Activated CD8-positive, alpha-beta T cell treated with anti-CD3 and anti-CD28 coated beads, Interleukin-2, amount 10 ng/mL, durations not matched to agents 7 days and 5 days (primary cell): ENCODE measurements at places on chromosomes 5 and 9. TPM values are rescaled to one million over a fixed set of nuclear protein-coding genes. Genes with fewer than 3 reads are reported as not detected.

DNA sequence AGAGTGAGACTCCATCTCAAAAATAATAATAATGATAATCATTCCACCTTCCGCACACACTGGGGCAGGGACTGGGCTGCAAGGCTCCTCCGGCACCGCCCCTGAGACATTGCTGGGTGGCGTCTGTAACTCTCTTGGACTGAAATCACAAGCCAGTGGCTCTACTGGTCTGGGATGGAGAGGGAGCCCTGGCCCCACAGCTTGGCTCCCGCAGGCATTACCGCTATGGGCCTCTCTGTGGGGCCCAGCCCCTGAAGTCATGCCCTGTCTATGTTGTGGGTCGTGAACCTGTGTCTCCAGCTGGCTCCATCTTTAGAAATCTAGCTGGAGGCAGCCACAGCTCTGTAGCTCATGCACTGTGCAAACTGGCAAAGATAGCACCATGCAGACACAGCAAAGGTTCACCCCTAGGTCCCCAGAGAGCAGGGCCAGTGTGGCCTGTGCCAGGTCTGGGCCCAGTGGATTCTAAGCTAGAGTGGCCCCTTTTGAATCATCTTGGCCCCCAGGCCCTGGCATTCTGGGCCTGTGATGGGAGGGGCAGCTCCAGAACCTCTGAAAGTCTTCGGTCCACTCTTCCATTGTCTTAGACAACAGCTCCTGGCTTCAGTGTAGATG is 36.1 kb upstream of the COL5A1 start:
- peak; percentile 15 for DNase-seq

GRCh38 chr9:5553211-5553610 is 42.9 kb downstream of the PDCD1LG2 start:
- DNase-seq: no peak

GRCh38 chr5:176888016-176888864 is 10.9 kb downstream of the HK3 start:
- no peak for DNase-seq

Gene PPP1R26
- not detected for total RNA-seq

DNA sequence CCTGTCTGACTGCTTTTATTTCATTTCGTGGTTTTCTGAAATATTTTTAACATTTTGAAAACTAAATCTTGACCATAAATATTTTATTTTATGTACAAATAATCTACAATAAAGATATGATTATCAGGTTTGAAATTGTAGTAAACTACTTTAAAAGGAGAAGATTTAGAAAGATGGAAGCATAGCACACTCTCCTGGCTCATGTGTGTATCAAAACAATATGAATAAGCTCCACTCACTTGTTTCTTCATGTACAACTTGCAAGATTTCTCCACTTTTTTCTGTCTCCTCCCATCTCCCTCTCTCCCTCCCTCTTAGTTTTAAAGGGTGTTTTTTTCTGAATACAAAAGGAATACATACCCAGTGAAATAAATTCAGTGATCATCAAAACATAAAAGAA is 15.4 kb upstream of the VPS13A start:
- no peak for DNase-seq

Gene FOXD4L5
- 0.16 TPM for total RNA-seq

DNA sequence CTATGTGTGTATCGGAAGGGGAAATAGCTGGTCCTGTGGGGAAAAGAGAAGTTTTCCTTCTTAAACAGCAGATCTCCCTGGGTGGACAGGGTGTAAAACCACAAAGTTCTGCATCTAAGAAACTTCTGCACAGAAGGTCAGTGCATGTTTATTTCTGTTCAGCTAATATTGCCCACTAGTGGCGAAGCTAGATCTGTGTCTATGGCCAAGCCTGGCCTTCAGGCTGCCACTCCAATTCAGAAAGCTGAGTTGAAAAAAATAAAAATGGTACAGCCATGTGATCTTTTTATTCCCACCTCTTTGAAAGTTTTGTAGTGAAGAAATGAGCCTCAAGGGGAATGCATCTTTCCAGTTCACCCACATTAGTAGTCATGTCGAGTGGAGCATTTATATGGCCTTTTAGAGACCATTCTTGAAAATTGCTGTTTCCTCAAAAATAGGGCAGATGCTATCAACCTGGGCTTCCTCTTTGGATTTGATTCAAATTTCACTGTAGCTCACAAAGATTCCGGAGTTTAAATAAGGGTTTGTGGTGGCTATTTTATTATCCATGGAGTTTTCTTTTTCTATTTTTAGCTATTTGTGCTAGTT is 488.0 kb downstream of the PRELID2 start:
- DNase-seq: no peak

DNA sequence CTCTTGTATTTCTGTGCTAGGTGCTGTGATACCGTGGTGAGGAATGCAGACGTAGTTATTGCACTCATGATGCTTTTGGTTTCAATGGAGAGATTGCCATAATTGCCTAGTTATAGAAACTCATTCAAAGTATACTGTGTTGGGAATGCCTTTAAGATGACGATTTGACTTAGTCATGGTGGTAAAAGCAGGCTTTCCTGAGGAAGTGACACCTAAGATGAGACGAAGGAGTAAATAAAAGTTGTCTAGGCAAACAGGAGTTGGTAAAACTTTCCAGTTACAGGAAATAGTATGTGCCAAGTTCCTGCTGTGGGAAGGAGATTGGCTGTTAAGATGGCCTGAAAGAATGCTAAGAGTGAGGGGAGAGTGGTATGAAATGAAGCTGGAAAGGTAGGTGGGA is 48.1 kb downstream of the FOCAD start:
- DNase-seq: no peak

DNA sequence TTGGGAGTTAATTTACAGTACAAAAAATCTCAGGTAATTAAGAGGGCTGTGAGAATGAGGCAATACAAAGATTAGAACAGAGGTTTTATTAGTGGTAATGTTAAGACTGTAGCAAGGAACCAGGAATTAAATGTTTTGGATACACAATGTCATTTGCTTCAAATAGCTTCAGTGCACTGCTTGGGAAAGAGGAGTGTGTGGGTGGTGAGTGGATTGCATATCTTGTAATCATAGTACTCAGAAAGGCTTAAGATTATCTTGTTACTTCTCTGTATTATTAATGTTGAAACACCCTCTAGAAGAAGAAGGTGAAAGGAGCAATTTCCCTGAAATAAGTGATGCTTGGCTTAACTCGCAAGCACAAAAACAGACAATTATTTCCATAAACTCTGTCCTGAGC is 21.0 kb upstream of the TBCA start:
- no peak for DNase-seq

Gene SV2C
- not detected for total RNA-seq

Gene XRCC4
- total RNA-seq: 13.4 TPM

Gene N4BP3
- total RNA-seq: 6.1 TPM

GRCh38 chr5:43769571-43770355 is 166.8 kb downstream of the NNT start:
- DNase-seq: no peak

DNA sequence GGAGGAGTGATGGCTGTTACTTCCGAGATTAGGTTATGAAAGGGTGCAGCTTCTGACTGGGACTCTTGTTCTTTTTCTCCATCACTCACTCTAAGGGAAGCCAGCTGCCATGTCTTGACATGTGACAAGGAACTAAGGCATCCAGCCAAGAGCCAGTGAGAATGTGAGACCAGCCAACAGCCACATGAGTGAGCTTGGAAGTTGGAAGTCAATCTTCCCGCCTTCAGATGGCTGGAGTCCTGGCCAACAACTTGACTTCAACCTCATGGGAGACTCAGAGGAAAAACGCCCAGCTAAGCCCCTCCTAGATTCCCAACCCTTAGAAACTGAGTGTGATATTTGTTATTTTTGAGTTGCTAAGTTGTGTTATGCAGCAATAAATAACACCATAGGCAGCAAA is 201.1 kb downstream of the SNX18 start:
- DNase-seq: no peak

Gene ANKRD34B
- total RNA-seq: not detected

- DNase-seq: no peak
Measured at GRCh38 chr5:16957304-16958196, 21.5 kb upstream of the MYO10 start.

DNA sequence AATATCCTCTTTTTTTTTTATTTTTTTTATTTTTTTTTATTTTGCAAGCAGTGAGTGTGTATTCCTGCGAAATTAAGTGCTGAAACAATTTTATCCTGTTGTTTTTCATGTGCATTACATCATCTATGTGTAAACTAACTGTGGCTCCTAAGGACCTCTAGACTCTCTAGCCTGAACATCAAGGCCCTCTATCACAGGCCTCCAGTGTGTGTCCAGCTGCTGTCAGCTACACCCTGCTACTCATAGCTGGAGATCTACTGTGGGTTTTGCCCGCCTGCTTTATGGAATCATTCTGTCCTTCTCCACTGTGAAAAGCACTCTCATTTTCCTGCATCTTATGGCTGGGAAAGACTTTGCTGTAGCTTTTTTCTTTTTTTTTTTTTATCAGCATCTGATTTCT is 157.8 kb downstream of the KCTD16 start:
- no peak for DNase-seq

DNA sequence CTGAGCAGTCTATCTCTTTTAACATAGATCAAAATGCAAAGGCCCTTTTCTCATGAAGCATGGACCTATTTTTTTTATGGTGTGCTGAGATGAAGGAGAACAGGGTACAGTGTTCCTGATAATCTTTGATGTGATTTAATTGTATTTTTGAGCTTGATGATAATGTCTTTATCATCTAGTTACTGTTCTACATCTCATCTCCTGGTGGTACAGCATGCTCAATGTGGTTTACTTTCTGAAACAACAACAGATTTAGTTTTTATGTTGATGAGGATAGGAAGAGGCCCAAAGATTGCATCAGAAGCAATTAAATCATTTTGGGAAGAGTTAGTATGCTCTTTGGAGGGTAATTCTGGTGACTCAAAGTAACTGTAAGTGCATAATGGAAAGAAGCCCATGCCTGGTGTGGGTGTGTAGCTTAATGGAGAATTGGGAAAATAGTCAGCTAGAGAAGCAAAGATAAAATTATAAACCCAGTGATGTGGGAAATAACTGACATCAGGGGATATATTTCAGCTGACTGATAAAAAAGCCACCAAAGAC is 123.0 kb upstream of the KCNN2 start:
- DNase-seq: no peak

Gene ARHGEF28
- total RNA-seq: not detected

- no peak for DNase-seq
Measured at GRCh38 chr9:125125523-125125922, 17.8 kb downstream of the SCAI start.

DNA sequence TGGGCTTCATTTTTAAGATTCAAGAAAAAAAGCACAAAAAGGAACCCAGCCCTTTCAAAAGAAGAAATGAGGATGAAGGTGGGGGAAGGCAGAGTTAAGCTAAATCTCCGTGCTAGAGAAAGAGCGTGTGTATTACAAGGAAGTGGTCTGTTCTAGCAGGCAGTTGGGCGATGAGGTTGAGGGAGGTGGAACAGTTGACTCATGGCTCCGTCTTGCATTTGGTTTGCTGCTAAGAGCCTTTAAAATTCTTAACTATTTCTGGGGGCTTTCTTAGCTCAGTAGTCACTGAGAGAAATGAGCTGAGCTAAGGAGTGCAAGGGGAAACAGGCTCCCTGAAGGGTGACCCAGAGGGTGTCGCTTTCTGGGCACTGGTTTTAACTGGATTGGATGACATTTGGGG is 117.4 kb downstream of the GCNT1 start:
- peak; percentile 92 for DNase-seq

- no peak for DNase-seq
Measured at GRCh38 chr5:110377943-110378342, 348.5 kb downstream of the TMEM232 start.

GRCh38 chr9:93094658-93095204 is 1.3 kb upstream of the CARD19 start:
- DNase-seq: peak; percentile 40

Gene SLC36A3
- total RNA-seq: not detected

Gene RNF183
- total RNA-seq: not detected

DNA sequence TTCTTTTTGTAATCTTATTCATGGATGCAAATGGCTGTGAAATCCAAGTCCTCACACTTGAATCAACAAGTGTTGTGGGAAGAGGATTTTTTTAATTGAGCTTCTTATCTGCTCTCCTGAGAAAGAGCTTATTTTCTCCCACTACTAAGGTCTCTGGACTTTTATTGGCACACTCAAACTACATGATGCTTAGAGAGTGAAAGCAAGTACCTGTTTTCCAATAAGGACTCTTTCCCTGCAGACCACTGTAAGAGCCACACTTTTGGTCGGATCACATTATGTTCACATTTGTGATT is 546.4 kb upstream of the ARRDC3 start:
- DNase-seq: no peak

DNA sequence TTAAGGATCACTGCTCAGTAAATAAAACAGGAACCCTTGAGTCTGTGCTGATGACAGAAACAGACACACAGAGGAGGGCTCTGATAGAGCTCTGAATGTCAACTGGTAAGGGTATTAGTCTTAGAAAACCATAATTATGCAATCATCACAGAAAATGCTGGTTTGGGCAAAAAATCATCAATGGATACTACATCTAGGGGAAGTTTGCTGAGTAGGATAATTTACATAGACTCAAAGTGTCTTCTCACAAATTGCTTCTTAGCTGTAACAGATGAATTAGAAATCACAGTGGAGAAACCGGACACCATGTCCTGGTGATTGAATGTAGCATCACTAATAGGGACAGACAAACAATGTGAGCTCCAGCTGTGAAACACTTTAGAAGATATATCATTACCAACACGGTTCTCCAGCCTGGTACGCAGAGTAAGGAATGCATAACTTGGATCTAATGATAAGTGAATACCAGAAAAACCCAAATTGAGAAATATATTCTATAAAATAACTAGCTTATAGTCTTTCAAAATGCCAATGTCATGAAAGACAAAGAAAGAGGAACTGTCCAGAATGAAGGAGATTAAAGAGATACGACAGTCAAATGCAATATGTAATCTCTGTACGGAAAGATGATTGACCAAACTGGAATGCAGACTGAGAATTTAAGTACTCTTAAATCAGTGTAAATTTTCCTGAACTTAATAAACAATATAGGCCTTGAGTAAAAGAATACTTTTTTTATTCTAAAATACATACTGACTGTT is 17.3 kb downstream of the CHD1 start:
- DNase-seq: no peak

GRCh38 chr5:32559411-32559810 is 25.9 kb upstream of the SUB1 start:
- DNase-seq: no peak

DNA sequence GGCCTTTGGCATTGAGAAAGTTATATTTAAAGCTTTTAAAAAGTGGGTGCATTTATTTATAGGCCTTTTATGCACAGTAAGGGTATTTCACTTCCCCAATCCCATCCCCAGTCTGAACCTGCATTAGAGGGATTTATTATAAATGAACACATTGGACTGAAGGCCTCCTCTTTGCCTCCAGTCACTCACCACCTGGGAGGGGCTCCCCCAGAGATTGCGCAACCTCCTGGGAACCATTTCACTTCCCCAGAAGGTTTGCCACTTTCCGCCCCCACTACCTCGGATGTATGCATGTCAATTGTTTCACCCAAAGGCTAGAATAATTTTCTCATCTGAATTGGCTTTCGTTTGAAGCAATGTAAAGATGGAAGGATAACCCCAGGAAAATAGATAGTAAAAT is 29.8 kb upstream of the VCAN start:
- DNase-seq: no peak

Gene IL5
- 0.71 TPM for total RNA-seq
